ENCODE measurements at places on chromosomes 2 and 18.

- no peak for DNase-seq
Observed at GRCh38 chr2:238141541-238142318, 3.3 kb downstream of the KLHL30 start.

DNA sequence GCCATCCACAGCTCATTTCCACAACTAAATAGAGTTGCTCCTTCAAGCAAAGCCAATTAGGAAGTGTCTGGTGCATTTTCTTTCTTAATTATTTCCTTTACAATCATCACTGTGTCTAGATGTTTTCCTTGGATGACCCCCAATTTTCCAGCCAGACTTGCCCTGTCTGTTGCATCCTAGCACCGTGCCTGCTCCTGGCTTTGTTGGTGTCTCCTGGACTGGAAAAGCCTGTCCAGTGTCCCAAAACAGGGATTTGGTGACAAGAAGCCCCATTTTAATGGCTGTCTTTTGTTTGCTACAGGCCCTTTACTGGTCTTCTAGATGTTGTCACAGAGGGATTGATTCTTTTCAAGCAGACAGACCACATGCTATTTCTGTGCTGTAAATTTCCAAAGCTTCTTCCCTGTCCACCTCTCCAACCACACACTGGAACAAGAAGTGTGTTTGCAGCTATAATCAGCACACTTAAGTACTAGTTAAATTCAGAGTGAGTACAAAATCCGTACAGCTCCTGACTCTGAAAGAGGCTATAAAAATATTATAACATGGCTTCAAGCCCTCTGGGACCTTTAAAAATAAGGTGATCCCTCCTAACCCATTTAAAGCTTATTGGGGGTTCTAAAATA lies 38.4 kb downstream of the RNF144A start:
- DNase-seq: no peak

DNA sequence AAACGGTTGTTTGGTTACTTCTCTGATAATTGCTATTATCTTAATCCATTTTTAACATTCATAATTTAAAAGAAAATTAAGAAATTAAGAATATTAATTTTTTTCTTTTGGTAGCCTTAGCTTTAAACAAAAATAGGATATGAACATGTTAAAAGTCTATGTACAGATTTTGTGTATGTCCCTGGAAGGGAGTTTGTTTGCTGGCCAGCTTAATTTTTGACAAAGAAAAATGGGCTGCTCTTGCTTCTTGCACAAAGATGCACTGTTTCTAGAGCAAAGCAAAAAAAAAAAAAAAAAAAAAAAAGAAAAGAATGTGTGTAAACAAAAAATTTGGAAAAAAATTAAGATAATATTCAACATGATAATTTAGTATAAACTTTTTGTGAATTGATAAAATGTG lies 1.3 kb downstream of the RFTN2 start:
- no peak for DNase-seq

- DNase-seq: no peak
Observed at GRCh38 chr2:102114290-102114721, 28.2 kb upstream of the IL1R1 start.

- DNase-seq: no peak
Observed at GRCh38 chr18:13392029-13392750, 173.6 kb downstream of the LDLRAD4 start.

DNA sequence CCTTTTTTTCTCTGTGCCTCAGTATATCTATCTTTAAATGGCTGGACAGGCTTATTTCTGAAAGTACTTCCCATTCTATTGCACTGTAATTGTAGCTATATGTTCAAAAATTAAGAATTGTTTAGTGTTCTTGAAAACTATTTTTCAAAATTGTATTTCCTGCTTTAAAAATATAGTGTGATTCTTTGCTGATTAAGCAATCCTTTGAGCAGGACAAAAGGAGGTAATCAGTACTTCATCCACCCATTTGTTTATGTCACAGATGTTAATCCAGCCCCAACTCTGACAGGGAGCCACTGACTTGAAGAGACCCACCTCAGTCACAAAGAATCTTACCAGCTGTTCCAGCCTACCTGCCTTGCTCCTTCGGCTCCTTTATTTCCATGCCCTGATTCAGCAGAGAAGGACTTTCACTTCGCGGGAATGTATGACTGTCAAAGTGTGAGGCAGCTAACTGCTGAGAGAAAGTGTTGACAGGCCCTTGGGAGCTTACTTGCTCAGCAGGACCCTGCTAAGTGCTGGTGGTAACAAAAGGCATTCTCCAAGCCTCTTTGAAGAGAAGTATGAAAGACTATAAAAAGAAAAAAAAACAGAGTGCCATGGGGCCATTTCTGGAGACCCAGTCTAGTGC lies 393.3 kb upstream of the CYRIA start:
- no peak for DNase-seq

DNA sequence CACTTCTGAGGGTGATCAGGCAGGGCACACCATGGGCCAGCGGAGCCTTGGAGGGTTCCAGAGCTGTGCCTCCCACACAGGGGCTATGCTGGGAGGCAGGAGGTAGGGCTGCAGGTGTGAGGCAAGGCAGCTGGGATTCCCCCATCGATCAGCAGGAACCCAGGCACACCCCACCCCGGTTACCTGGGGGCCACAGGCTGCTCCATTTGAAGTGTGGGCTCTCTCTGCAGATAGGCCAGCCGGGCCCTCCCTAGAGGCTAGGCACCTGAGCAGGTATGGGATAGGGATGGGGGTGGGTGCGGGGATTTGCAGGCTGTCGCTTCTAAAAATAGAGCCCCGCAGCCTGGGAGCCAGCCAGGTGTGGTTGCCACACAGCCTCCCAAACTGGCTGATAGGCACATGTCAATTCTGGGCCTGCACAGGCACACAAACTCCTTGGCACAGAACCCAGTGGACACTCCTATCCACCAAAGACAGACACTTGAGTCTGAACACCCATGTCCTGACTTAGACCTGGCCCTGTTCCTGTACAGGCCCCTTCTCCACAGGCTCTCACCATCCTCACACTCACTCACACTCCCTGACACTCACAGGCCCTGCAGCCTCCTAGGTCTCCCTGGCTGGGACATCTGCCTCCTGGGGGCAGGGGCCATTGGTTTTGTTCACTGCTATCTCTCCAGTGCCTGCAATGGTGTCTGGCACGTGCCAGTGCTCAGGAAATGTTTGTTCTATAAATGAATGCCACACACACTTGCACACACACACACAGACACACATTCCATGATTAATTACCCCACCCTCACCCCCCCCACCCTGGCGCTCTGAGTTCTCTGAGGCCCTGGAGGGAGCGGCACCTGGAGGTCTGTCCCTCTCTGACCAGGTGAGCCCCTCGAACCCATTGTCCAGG lies 73.4 kb downstream of the ZFP36L2 start:
- DNase-seq: no peak

- DNase-seq: no peak
Observed at GRCh38 chr2:134954065-134954464, 35.4 kb downstream of the CCNT2 start.

- DNase-seq: no peak
Observed at GRCh38 chr18:39871961-39872360, 2083.1 kb upstream of the PIK3C3 start.

GRCh38 chr2:85541262-85541661 lies 2.3 kb downstream of the MAT2A start:
- no peak for DNase-seq

GRCh38 chr2:237148624-237149023 lies 62.9 kb downstream of the COPS8 start:
- DNase-seq: no peak

DNA sequence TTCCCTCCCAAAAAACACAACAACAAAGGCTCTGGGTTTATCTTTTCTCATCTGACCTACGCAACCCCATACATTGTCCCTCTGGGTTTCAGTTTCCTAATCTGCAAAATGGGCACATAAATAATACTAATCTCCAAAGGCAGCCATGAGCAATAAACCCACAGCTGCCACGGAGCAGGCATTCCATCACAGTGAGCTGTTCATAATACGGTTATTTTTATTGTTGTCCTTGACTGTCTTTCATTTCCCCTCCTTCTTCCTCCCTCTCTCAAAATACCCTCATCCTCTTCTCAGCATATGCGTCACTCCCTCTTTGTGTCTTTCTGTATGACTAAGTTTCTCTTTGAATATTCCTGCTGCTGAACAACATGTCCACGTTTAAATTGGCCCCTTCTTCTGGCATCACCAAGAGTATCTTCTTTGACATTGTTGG lies 129.8 kb upstream of the CAB39 start:
- no peak for DNase-seq

- no peak for DNase-seq
Observed at GRCh38 chr2:133107058-133107815, 437.2 kb upstream of the LYPD1 start.

- DNase-seq: no peak
Observed at GRCh38 chr18:13658436-13659204, 67.7 kb downstream of the FAM210A start.

DNA sequence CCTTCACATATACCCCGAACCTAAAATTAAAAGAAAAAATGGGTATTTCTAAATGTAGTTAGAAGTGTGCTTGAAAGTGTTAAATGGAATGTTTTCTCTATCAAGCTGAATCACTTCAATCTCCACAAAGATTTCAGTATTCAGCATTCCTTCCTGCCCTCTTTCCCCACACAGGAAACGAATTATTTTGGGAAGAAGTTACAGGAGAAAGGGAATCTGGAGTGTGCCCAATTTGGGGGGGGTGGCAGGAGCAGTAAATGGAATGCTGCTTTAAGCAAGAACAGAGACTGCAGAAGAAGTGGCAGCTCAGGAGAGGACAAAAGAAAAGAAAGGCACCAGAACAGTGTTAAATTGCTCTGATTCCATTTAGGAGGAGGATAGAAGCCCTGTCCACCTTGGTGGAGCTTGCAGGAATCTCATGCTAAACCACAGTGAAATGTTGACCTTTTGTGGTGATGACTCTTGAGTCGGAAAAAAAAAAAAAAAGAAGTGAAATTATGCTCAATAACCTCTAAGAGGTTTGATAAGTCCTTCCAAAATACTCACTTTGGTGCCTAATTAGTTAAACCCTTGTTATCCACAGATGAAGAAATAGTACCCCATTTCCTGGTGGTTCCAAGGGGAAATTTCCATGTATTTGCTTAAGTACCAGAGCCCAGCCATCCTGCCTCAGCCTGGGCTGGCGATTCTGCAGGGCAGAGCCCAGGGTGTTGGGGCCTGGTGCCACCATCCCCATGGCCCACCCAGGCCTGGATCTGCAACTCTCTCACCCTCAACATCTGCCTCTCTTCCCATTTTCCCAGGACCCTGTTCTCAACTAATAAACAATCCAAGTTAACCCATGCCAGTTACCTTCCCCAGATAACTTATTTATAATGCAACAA lies 56.5 kb downstream of the MYO5B start:
- DNase-seq: no peak

- DNase-seq: no peak
Observed at GRCh38 chr18:32175265-32175664, 14.6 kb upstream of the MEP1B start.

GRCh38 chr2:147365622-147366021 lies 479.2 kb upstream of the ACVR2A start:
- no peak for DNase-seq

DNA sequence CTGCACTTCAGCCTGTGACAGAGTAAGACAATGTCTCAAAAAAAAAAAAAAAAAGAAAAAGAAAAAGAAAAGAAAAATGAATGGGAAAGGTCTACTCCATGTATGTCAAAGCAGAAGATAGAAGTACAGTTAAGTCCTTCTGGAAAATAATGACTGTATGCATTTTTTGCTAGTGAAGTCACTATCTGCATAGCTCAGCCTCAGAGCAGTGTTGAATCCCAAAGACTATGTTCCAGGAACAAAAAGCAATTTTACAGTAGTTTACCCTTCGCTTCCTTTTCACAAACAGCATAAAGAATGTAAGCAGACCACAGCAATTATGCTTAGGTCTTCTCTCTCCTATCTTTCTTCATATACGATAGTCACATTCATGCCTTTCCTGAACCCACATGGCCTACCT lies 497.4 kb downstream of the CMPK2 start:
- no peak for DNase-seq

GRCh38 chr2:207416111-207416510 lies 113.7 kb upstream of the CREB1 start:
- no peak for DNase-seq

GRCh38 chr2:162317861-162318327 lies 590 bp downstream of the IFIH1 start:
- DNase-seq: no peak

- no peak for DNase-seq
Observed at GRCh38 chr2:238290091-238290509, 1.7 kb upstream of the PER2 start.

DNA sequence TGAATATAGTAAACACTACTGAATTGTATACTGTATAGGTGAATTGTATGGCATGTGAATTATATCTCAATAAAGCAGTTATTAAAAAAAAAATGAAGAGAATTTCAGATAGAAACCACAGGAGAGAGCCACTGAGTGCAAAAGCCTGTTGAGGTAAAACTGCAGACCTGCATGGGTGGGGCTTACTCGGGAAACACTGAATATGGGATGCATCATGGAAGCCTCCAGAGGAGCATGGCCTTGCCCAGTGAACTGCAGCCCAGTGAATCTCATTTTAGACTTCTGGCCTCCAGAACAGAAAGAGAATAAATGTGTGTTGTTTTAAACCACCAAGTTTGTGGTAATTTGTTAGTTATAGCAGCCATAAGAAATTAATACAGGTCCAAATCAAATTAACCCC lies 15.7 kb downstream of the GPATCH11 start:
- no peak for DNase-seq

DNA sequence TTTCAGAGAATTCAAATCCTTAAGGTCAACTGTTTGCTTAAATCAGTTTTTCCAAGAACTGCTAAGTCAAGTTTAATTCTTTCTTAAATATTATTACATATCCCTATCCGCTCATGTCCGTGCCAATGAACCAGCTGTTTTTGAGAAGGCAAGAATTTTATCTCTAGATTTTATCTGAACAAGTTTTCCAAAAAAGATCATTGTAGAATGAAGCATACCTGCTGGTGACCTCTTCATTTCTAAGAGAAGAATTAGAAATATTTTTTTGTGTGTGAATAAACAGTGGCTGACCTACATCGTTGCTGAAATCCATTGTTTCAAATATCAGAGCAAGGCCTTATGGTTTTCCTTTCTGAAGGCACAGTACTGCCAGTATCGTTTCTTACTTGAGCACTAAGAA lies 58.4 kb upstream of the RND3 start:
- DNase-seq: no peak

DNA sequence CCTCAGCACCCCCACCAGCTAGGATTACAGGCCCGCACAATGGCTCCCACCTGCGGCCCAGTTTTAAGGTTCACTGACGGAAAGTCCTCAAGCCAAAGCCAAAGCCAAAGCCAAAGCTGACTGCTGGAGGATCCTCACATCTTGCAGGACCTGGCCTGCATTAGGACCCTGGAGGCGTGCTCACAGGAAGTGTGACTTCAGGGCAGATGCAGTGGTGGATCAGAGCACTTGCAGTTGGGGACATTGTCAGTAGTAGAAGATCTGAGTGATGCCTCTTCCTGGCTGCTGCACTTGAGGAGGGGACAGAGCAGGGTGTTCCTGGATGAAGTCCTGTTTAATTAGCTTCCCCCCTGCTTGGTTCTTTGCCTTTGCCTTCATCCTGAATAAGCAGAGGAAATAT lies 69.0 kb upstream of the ALPP start:
- DNase-seq: no peak

GRCh38 chr2:230758566-230759480 lies 46.2 kb downstream of the CAB39 start:
- DNase-seq: no peak
